NCI-H1694 treated with DMSO at 0.1 percent for 48 hours (cell line): ENCODE measurements at places on chromosomes 13 and 19.

GRCh38 chr13:111171112-111171511 lies 56.0 kb downstream of the ARHGEF7 start:
- DNase-seq, result no peak

GRCh38 chr13:99995589-99996380 lies 14.2 kb downstream of the ZIC2 start:
- no peak for DNase-seq

GRCh38 chr13:101211261-101211660 lies 205.0 kb downstream of the NALCN start:
- no peak for DNase-seq

- no peak for DNase-seq
Observed at GRCh38 chr19:47407417-47407774, 11.9 kb downstream of the MEIS3 start.

DNA sequence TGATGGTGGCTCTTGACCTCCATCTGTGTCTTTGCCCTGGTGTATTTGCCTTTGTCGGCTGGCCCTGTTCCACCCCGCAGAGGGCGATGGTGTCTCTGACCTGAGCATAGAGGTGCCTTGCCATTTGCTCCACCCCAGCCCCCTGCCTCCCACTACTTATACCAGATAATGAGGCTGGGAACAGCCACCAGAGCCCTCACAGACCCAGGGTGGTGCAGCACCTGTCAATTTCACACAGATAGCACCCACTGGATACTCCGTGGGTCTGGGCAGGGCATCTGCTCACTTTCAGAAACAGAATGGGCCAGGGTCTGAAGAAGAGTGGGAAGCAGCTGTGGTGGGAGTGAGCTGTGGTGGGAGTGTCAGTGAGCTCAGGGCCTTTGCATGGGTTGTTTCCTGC lies 4.1 kb downstream of the ZNF536 start:
- no peak for DNase-seq

GRCh38 chr19:30469774-30470173 lies 97.6 kb downstream of the ZNF536 start:
- DNase-seq, result no peak

GRCh38 chr19:33520048-33520643 lies 1.4 kb downstream of the PEPD start:
- no peak for DNase-seq

- no peak for DNase-seq
Observed at GRCh38 chr19:3136684-3137055, 837 bp downstream of the GNA15 start.

DNA sequence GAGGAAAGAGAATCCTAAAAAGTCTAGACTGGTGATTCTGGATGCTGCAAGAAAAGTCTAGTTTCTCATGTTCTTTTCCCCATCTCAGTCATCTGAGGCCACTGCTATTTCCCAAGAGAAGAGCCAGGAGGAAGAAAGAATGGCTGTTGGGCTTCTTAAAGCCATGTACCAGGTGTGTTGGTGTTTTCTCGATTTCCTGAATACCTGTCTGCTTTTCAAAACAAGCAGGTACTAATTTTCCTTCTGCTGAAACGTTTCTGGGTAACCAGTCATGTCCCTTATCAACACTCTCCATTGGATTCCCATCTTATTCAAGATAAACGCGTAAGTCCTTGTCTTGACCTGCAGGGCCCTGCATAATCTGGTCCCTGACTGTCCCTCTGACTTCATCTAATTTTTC lies 1.1 kb downstream of the ZNF570 start:
- no peak for DNase-seq
